MCF 10A (cell line): ENCODE measurements at places on chromosomes 7 and 10. TPM values are rescaled to one million over a fixed set of nuclear protein-coding genes. Genes with fewer than 3 reads are reported as not detected.

Gene CDC14C
- not detected in 2 replicates for total RNA-seq

Gene NKX1-2
- total RNA-seq: 0.10 and 0.35 TPM in 2 replicates

Gene GFRA1
- not detected in 2 replicates for total RNA-seq

Gene MEST
- 34.2 and 39.0 TPM in 2 replicates for total RNA-seq

Gene HOXA1
- 5.6 and 7.1 TPM in 2 replicates for total RNA-seq

Gene CDH23
- 0.02 and 0.07 TPM in 2 replicates for total RNA-seq

Gene MUC3A
- total RNA-seq: not detected in 2 replicates

Gene SPDYE2
- 0.22 TPM in 1 of 2 replicates, not detected in the other for total RNA-seq

DNA sequence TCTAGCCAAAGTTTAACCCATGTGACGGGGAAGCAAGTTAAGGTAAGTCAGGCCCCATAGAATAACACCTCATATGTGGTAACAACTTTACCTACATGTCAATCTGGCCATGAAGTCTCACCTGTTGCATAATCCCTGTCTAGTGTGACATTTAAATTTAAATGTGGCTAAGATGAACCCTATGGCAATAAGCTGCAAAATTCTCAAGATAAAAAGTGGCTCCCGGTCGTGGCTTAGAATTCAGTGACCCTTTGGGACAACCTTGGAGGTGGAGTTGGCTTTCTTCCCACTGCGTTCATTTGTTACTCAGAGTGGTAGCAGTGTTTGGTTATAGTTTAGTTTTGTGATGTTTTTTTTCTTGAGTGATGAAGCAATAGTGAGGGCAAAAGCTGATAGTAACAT is 90.6 kb downstream of the ARID5B start:
- peaks cover 5% of the 10 kb centered on the region for H3K36me3 ChIP-seq
- H3K27ac ChIP-seq: peak overlapping the region; percentile 96
- no peaks in the 10 kb centered on the region for H3K27me3 ChIP-seq
- peak; percentile 68 for DNase-seq
- peak overlapping the region; percentile 75 for H3K4me3 ChIP-seq

- H3K4me3 ChIP-seq: no peak overlapping the region
- H3K27ac ChIP-seq: no peak overlapping the region
- no peak for DNase-seq
- H3K27me3 ChIP-seq: no peaks in the 10 kb centered on the region
- peaks cover 69% of the 10 kb centered on the region for H3K36me3 ChIP-seq
These were observed 66.0 kb downstream of the ENO4 start for GRCh38 chr10:116915340-116915739.

GRCh38 chr10:51302316-51302715 is 228.0 kb downstream of the PRKG1 start:
- no peak for DNase-seq
- H3K36me3 ChIP-seq: no peaks in the 10 kb centered on the region
- no peaks in the 10 kb centered on the region for H3K4me1 ChIP-seq
- no peak overlapping the region for H3K27ac ChIP-seq

GRCh38 chr10:96904648-96905047 is 72.5 kb downstream of the LCOR start:
- no peak overlapping the region for H3K27ac ChIP-seq
- peaks cover 11% of the 10 kb centered on the region for H3K4me1 ChIP-seq
- H3K4me3 ChIP-seq: no peak overlapping the region

DNA sequence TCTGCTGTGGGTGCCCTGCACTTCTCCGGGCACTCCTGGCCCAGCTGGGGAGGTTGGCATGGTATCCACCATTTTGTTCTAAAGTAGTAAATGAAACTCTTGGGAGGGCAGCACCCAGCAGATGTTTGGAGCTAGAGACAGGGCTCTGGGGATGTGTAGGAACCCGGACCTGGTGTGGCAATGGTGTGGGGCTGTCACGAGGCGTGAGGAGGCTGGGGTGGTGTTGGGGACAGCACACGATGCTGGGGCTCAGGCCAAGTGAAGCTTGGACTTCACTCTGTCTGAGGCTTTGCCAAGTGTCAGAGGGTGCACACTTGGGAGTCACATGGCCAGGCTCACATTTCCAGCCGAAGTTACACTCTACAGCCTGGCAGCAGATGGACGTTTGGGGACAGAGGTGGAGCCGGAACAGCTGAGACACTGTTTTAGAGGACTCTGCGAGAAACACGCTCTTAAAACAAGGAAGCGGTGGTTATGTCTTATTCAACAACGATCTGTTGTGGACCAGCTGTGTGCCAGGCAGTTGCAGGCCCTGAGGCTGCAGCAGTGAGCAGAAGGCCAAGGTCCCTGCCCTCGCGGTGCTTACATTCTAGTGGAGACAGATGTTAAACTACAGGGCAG is 118.2 kb downstream of the CUX1 start:
- no peaks in the 10 kb centered on the region for H3K36me3 ChIP-seq
- DNase-seq: no peak
- H3K27ac ChIP-seq: peak overlapping the region; percentile 74
- H3K27me3 ChIP-seq: no peaks in the 10 kb centered on the region
- H3K4me3 ChIP-seq: no peak overlapping the region
- peaks cover under 1% of the 10 kb centered on the region for H3K4me1 ChIP-seq

DNA sequence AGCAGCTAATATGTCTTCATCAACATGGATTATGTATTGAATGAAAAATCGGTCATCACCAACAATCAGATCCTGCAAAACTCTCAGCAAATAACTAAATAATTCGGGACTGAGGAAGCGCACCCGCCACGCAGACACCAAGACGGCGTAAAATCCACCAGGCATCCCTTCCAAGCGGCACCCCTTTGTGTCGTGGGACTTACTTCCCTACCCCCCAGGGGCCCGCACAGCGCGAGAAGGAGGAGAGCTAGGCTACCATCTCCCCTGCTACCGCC is 721 bp downstream of the ARL3 start:
- peak overlapping the region; percentile 97 for H3K4me3 ChIP-seq
- peaks cover 15% of the 10 kb centered on the region for H3K36me3 ChIP-seq
- peak overlapping the region; percentile 92 for H3K27ac ChIP-seq
- no peaks in the 10 kb centered on the region for H3K27me3 ChIP-seq
- no peak for DNase-seq

DNA sequence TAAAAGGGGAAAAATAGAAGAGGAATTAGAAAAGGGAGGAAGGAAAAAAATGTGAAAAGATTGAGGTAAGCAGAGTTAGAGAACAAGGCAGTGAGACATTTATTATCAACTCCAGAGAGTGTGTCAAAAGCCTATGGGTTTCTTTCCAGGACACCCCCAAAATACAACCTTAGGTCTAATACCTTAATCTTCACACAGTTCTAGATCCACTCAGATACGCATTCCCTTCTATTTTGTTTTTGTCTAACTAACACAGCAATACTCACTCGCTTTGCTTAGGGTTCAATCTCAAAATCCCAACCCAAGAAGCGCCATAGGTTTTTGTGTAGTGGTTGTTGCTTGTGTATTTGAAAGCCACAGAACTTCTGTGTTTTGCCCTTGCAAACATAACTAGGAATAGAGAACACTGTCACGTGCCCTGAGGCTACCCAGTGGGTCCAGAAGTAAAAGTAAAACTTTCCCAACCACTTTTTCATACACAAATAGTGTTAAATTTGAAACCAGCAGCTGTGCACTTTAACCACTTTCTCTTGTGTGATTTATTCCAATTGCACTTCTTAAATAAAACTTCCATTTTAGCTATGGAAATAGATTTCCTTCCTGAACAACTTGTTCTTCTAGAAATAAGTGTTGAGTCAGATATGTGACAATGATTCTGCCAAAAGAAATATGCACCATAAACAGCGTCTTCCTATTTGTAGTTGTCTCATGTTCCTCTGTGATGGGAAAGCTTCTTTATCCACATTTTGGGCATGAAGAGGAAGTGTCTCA is 414.7 kb upstream of the GHITM start:
- peak overlapping the region; percentile 63 for H3K27ac ChIP-seq
- peak; percentile 16 for DNase-seq
- peaks cover 17% of the 10 kb centered on the region for H3K4me1 ChIP-seq
- H3K36me3 ChIP-seq: no peaks in the 10 kb centered on the region
- H3K27me3 ChIP-seq: no peaks in the 10 kb centered on the region

DNA sequence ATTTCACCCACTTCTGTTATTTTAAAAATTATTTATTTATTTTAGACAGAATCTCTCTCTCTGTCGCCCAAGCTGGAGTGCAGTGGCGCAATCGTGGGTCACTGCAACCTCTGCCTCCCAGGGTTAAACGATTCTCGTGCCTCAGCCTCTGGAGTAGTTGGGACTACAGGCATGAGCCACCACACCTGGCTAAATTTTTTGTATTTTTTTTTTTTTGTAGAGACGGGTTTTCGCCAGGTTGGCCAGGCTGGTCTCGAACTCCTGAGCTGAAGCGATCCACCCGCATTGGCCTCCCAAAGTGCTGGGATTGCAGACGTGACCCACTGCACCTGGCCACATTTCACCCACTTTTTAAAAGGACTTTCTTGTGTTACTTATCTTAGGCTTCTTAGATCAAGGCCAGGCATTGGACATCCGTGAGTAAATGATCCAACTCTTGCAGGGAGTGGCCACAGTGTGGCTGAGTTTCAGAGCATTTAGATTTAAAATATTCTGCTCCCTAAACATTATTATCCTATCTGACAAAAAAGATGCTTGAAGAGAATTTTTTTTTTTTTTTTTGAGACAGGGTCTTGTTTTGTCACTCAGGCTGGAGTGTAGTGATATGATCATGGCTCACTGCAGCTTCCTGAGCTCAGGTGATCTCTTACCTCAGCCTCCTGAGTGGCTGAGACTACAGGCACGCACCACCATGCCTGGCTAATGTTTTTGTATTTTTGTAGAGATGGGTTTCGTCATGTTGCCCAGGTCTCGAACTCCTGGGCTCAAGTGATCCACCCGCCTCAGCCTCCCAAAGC is 14.4 kb downstream of the SNX10 start:
- DNase-seq: no peak
- peaks cover 12% of the 10 kb centered on the region for H3K4me1 ChIP-seq
- no peaks in the 10 kb centered on the region for H3K27me3 ChIP-seq
- no peaks in the 10 kb centered on the region for H3K36me3 ChIP-seq
- H3K4me3 ChIP-seq: no peak overlapping the region

- peaks cover 52% of the 10 kb centered on the region for H3K4me1 ChIP-seq
- peak; percentile 91 for DNase-seq
- peak overlapping the region; percentile 94 for H3K4me3 ChIP-seq
- peaks cover 4% of the 10 kb centered on the region for H3K36me3 ChIP-seq
- peak overlapping the region; percentile 91 for H3K27ac ChIP-seq
These were observed 3.4 kb downstream of the DNMBP start for GRCh38 chr10:100006243-100006886.

DNA sequence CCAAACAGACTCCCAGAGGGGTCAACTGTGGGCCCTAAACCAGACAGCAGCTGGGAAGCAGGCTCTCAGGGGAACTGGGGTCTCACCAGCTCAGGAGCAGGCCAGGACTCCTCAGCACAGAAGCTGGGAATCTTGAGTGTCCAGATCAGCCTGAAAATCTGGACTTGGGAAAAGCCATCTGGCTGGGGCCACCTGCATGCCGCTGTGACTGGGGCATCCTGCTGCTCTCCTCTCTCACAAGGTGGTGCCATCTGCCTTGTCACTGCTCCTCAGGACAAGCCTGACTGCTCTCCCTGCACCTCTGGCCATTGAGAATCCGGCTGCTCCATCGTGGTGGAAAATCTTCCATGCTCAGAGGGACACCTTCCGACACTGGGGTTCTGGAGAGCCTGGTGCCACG is 141.4 kb downstream of the PLPP4 start:
- peaks cover 13% of the 10 kb centered on the region for H3K27me3 ChIP-seq
- H3K36me3 ChIP-seq: no peaks in the 10 kb centered on the region
- H3K27ac ChIP-seq: no peak overlapping the region
- H3K4me1 ChIP-seq: peaks cover 6% of the 10 kb centered on the region

- peak overlapping the region; percentile 59 for H3K27ac ChIP-seq
- H3K27me3 ChIP-seq: no peaks in the 10 kb centered on the region
These were observed 30.0 kb downstream of the SGMS1 start for GRCh38 chr10:50593523-50594376.

DNA sequence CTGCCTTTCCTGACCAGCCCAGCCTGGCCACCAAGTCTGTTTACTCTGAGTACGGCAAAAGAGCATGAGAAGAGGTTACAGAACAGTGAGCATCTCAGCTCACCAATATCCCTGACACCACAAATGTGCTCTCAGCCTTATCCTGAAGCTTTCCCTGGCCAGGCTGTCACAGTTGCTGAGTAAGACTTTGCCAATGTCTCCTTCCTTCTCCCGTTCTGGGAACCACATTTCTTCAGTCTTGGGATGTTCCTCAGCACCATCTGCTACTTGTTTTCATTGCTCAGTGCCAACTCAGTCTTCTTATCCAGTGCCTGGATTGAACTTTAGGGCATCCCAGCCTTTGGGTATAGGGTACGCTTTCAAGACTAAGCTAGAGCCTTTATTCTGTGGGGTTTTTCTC is 7.1 kb upstream of the KCNIP2 start:
- no peak overlapping the region for H3K4me3 ChIP-seq
- H3K27me3 ChIP-seq: no peaks in the 10 kb centered on the region
- H3K36me3 ChIP-seq: peaks cover 22% of the 10 kb centered on the region
- DNase-seq: no peak
- H3K4me1 ChIP-seq: no peaks in the 10 kb centered on the region

- H3K36me3 ChIP-seq: peaks cover 9% of the 10 kb centered on the region
- DNase-seq: no peak
These were observed 190.6 kb downstream of the EBF3 start for GRCh38 chr10:129773359-129773990.

- H3K27me3 ChIP-seq: no peaks in the 10 kb centered on the region
- H3K4me1 ChIP-seq: peaks cover 33% of the 10 kb centered on the region
- DNase-seq: no peak
- H3K27ac ChIP-seq: peak overlapping the region; percentile 71
- no peaks in the 10 kb centered on the region for H3K36me3 ChIP-seq
These were observed 63.2 kb upstream of the KLF6 start for GRCh38 chr10:3848005-3848774.

DNA sequence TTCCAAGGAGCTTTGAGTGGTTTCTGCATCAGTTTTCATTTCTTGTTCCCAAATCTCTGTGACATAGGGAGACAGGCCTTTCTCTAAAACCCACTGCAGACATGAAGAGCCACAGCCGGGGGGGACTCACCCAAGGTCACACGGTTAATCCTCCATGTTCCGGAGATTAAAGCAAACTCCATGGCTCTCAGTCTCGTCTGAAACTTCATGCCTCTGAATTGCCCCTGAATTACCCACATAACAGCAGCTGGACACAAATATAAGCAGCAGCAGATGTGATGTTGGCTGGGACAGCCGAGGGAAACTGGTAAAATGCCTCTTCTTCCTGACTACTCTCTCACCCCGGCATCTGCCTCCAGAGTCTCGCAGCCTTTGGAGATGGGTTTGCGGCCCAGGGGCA is 402.2 kb downstream of the DNAJB6 start:
- no peaks in the 10 kb centered on the region for H3K4me1 ChIP-seq
- no peak overlapping the region for H3K27ac ChIP-seq
- H3K36me3 ChIP-seq: no peaks in the 10 kb centered on the region

- H3K4me3 ChIP-seq: no peak overlapping the region
- peaks cover 17% of the 10 kb centered on the region for H3K4me1 ChIP-seq
- H3K27ac ChIP-seq: no peak overlapping the region
- no peaks in the 10 kb centered on the region for H3K27me3 ChIP-seq
These were observed 49.7 kb downstream of the CDK1 start for GRCh38 chr10:60827791-60828488.
